ENCODE measurements at places on chromosomes 7 and 10. TPM values are rescaled to one million over a fixed set of nuclear protein-coding genes. Genes with fewer than 3 reads are reported as not detected.

The CPED1 gene
- not detected for total RNA-seq

The ZFYVE27 gene
- 22.8 TPM for total RNA-seq

The PNLIP gene
- total RNA-seq: not detected

The MYO3A gene
- 0.74 TPM for total RNA-seq

Data from activated naive CD8-positive, alpha-beta T cell treated with anti-CD3 and anti-CD28 coated beads for 36 hours (primary cell).